ENCODE measurements at places on chromosomes 1 and 21.

DNA sequence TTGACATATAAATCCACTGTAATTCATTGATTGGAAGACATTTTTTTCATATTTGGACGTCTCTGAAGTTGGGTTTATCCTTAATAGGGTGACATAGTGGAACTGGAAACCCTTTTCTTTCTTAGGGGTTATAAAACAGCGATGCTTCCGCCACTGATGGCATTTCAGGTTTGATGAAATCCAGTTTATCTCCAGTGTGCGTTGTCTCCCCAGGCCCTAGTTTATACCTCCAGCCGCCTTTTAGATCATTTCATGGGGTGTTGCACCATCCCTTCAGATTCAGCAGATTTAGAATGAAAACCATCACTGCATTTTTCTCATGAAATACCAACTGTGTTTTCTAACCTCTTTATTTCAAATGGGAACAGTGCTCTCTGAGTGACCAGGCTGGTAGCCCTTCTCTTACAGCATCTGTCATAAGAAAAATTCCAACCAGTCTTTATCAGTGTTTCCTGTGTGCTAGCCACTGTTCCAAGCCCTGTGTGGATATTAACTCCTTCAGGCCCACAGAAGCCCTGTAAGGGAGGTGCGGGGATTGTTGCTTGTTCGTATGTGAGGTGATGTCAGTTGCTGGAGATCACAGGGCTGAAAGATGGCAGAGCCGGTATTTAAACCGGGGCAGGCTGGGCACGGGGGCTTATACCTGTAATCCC, 19.0 kb downstream of the H6PD start:
- DNase-seq = no peak

DNA sequence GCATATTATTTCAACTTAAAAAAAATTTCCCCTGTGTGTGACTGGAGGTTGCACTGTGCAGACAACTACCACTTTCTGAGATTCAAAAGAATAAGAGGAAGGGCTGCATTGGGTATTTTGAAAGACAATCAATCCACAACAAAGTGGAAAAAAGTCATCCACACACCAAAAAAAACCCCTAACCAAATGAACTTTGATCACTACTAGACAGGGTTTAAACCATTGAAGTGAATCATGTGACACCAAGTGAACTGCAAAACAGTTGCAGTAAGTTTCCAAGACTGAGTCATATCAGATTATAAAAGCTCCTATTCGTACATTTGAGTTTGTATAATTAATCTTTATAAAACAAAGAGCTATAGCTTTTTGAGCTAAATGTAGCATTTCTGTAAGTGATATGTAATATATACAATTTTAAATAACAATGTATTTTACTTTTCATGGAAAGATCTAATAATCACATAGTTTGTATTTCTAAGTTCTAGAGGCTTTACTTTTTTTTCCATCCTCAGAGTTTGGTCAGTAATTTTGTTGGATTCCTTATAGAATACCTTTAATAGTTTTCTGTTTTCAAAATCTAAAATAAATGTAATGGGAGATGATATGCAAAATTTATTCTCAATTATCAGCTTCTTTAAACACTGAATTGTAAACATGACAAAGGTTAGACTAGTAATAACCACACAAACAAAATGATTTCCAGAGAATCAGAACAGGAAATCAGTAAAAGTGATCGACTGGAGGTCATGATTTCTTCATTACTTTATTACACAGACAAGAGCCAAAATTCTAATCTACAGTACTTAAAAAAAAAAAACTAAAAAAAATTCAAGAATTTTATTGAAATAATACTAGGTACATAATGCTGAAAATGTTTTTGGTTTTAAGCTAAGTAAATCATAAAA, 50.5 kb upstream of the GFI1 start:
- DNase-seq = peak; percentile 22

GRCh38 chr1:155037043-155037442, 3.4 kb downstream of the DCST1 start:
- no peak for DNase-seq

- no peak for DNase-seq
Observed at GRCh38 chr1:6163191-6163972, 16.7 kb downstream of the CHD5 start.

DNA sequence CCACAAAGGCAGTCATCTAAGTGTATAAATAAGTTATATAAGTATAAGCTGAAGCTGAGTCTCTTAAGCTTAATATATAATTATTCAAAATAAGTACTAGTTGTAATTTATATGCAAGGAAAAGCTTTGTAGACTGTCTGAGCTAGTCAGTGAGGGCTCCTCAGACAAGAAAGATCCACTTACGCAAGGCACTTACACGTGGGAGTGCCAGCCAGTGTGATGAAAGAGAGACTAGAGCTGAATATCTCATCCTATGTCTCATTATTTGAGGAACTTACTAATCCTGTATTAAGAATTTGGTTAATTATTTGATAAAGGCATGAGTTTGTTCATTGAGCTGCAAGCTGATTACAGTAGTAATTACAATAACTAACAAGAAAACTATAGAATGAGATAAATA, 146.9 kb downstream of the PDE4B start:
- no peak for DNase-seq

DNA sequence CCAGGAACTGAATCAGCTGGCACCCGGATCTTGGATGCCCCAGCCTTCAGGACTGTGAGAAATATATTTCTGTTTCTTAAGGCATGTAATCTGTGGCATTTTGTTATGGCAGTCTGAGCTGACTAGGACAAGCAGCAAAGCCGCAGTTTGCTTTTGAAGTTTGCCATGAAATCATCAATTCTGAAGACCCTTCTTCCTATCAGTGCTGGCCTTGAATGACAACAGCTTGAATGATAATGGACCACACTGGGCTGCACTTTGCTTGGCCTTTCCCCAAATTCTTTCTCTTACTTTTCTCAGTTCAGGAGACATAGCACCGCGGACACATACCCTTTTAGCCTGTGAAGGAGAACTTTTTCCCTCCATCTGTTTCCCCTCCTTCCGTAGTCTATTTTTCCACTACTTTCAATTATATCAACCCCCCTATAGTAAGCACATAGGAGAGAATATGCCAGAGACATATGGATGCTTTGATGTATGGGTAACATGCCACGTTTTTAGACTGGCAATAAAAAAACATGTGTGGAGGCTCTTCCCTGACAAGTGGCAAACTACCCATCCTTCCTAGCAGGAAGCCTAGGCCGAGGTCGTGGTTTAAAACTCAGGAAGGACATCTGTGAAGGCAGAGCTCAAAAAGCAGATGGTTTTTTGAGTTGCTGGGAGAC, 42.9 kb downstream of the HLX start:
- no peak for DNase-seq

DNA sequence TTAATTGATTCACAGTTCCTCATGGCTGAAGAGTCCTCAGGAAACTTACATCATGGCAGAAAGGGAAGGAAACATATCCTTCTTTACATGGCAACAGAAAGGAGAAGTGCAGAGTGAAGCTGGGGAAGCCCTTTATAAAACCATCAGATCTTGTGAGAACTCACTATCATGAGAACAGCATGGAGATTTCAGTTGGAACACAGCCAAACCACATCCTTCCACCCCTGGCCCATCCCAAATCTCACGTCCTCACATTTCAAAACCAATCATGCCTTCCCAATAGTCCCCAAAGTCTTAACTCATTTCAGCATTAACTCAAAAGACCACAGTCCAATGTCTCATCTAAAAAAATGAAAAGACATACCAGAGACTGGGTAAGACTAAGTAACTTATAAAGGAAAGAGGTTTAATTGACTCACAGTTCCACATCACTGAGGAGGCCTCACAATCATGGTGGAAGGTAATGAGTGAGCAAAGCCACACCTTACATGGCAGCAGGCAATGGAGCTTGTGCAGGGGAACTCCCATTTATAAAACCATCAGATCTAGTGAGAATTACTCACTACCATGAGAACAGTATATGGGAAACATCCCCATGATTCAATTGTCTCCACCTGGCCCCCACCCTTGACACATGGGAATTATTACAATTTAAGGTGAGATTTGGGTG, 105.2 kb downstream of the MRPL39 start:
- peak; percentile 13 for DNase-seq

DNA sequence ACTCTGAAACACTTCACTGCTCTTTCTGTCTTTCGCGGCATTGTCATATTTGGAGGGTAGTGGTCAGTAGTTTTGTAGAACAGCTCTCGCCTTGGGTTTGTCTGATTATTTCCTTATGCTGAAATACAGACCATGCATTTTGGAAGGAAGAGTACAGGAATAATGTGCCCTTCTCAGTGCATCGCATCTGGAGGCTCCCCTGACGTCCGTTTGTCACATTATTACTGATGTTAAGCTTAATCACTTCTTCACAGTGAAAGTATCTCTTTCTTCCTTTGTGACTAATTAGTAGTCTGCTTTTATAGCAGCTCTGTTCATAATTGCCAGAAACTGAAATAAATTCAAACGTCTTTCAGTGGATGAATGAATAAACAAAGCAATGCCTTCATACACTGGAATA, 85.7 kb upstream of the CXADR start:
- no peak for DNase-seq

- no peak for DNase-seq
Observed at GRCh38 chr1:192522673-192523072, 52.9 kb upstream of the RGS1 start.

DNA sequence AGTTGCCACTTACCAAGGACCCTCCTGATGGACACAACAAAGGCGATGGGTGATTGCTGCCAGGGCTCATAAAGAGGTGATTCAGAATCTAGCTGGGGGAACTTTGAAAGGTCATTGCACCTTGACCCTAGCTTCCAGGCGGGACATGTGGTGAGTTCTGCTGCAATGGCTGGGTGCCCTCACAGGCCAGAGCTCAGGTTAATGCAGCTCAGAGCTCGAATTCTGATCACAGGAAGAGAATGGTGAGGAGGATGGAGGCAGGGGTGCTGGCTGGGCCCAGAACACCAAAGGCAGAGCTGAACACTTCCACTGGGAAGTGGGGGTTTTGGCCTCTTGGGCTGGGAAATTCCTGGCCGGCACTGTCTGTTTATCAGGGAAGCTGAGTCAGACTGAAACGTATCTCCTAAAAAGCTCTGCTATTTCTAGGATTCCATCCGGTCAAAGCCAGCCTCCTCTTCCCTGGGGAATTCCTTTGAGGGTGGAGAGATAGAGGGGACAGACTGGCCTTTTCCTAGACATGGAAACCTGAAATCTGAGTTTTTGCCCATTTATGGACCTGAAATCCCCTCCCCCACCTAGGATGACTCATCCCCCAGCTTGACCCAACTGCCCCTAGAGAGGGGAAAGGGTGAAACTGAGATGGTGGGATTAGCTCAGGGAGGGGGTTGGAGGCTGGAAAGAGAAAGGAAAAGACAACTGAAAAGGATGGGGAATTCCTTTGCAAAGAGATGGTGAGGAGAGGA, 27.2 kb downstream of the NUAK2 start:
- no peak for DNase-seq

DNA sequence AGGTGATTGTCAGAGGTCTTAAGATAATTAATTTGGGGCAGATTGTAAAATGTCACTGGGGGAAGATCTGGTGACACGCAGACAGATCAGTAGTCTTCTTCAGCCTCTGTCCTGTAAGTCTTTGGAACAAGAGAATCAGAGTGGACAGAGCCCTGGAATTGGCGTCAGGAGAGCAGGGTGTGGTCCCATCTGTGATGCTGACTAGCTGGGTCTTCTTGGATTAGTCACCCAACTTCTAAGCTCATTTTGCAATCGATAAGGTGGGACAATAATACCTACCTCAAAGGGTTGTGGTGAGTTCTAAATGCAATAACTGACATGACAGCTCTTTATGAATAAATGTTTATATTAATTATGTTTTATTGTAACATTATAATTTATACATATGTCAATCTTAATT, 4.8 kb downstream of the FASLG start:
- no peak for DNase-seq

DNA sequence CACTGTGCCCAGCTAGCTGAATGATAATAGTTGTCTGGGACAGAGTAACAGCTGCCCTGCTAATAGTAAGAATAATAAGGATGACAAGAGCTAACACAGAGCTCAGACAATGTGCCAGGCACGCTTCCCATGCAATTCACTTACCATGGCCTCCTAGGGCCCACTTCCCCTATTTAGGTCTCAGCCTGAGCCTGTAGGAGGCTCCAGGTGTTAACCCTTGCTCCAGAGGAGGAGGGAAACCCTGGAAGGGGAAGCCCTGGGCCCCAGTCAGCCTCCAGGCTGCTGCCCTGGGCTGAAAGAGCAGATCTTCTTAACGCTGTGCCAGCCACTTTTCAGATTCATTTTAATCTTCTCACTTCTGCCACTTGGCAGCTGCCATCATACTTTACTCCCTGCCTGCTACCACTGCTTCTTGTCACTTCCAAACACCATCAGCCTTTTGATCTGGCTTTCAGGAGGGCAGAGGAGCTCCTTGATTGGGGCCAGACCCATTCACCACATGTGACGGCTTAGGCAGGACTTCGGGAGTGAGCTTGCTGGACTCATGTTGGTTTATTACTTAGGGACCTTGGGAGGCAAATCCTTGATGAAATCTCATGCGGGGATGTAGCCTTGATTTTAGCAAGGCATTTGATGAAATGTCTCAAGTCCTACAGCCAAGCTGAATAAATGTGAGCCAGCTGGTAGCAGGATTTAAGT, 66.7 kb upstream of the PARP1 start:
- DNase-seq = no peak

DNA sequence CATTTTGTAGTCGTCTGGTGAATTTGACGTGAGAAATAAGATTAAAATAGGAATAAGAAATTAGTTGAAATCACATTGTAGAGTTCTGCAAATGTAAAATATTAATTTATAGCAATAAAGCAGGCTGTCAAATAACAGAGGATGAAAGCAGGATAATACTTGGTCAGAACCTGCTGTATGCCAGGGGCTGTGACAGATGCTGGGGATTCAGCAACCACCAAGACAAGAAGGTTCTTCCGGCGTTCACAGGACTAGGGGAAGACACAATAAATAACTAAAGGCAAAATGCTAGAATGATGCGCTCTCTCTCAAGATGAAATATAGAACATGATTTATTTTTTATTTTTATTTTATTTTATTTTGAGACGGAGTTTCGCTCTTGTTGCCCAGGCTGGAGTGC, 6.8 kb upstream of the PARK7 start:
- no peak for DNase-seq

DNA sequence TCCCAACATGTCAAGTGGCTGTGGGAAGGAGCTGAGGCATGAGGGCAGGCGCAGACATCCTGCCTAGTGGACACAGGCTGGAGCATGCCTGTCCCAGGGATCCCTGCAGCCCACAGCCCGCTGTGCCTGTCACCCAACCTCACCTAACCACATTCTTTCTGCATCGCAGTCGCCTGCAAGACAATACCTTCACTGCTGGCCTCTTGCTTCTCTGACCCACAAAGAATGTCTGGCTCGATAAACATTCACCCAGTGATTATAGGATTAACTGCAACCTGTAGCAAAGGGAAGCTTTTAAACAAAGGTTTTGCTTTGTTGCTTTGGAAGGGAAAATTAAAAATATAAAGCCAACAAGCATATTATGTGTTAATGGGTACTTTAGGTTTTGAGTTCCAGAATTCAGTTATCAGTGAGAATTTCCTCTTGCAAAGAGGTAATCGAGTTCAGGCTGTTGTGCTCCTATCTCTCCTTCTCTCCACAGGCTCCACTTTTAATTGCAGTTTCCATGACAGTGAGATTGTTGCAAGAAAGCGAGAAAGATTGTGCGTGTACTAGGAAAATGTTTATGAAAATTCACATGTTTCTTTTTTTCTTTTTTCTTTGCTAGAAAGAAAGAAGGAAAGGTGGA, 40.0 kb upstream of the ZNF648 start:
- no peak for DNase-seq

All from CD4-positive, alpha-beta T cell treated with Interleukin-4 for 1 hour (primary cell).